Stimulated activated naive CD8-positive, alpha-beta T cell treated with anti-CD3 and anti-CD28 coated beads, Interleukin-15, Interleukin-2, amounts not matched to agents 100 U/mL and 50 U/mL, for 24 hours (primary cell): ENCODE measurements at places on chromosomes 2 and 18.

DNA sequence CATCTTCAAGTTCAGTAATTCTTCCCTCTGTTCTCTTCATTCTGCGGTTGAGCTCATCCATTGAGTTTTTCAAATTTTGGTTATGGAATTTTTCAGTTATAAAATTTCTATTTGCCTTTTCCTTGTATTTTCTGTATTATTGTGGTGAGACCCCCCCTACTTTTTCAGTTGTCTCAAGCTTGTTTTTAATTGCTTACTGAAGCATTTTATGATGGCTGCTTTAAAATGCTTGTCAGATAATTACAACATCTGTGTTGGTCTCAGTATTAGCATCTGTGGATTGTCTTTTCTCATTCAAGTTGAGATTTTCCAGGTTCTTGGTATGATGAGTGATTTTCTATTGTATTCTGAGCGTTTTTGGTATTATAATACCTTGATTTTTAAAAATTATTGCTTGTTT lies 121.2 kb upstream of the REV1 start:
- no peak for DNase-seq

DNA sequence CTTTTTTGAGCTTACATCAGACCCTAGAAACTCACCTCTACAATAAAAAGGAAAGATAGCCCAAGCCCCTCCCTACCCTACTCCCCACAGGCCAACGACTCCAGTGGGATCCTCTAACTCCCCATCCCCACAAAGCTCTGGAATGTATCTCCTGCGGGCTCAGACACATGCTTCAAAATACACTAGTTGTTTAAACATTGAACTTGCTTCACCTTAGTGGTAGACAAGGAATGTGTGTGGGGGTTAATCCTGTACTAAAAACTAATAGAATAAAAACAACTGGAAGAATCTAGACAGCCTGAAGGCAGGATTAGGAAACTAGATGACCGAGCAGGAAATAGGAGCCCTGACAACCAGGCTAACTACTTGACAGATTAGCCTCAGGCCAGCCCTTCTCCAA lies 211.5 kb downstream of the SUCLG1 start:
- DNase-seq = no peak

DNA sequence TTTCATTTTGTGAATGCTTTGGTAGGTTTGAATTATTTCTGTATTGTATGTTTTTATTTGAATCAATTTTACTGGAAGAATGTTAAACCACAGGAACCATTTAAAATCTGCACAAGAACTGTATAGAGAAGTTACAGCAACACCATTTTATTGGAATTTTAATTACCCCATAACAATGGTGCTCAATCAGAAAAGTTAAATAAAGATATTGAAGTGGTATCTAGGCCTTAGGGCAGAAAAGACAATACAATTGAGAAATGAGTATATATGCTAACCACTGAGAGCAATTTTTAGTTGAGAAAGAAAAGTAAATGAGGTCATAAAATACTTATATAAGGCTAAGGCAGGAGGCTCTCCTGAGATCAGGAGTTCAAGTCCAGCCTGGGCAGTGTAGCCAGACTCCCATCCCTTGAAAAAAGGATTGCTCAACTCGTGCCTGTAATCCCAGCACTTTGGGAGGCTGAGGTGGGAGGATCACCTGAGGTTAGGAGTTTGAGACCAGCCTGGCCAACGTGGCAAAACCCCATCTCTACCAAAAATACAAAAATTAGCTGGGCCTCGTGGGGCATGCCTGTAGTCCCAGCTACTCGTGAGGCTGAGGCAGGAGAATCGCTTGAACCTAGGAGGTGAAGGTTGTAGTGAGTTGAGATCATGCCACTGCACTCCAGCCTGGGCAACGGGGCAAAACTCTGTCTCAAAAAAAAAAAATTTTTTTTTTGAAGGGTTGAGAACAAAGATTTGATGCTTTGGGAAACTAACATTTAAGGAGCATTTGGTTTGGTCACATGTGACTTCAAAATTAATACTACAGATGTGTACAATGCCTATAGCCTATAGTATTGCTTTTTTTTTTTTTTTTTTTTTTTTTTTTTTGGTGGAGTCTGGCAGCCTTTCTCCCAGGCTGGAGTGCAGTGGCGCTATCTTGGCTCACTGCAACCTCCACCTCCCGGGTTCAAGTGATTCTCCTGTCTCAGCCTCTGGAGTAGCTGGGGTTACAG lies 212.9 kb upstream of the STON1 start:
- DNase-seq = no peak

DNA sequence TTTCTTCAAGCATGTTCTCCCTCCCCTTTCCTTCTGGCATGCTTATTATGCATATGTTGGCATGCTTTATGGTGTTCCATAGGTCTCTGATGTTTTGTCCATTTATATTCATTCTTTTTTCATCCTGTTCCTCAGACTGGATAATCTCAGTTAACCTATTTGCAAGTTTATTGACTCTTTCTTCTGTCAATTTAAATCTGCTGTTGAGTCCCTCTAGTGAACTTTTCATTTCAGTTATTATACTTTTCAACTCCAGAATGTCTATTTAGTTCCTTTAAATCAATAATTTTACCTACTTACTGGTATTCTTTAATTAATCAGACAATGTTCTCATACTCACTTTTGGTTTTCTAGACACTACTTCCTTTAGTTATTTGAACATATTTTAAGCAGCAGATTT lies 101.2 kb downstream of the GALNT14 start:
- no peak for DNase-seq

DNA sequence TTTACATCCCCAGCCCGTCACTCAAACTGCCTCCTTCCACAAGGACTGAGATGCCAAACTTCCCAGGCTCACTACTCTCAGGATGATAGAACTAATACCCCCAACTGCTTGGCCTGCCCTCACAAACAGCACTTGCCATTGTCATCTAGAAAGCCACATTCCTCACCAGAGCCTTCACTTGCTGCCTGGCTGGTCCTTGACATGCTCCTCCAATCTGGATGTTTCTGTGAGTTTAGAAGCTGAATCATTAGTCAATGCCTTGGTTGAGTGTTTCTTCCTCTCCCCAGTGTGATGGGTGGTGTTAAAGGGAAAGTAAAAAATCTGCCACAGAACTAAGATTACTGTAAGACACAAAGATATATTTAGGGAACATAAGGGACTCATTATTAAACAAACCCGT lies 52.5 kb downstream of the MARCHF4 start:
- no peak for DNase-seq

GRCh38 chr2:158518084-158518483 lies 61.3 kb downstream of the PKP4 start:
- DNase-seq = no peak

GRCh38 chr2:158740621-158741020 lies 54.5 kb upstream of the DAPL1 start:
- DNase-seq = no peak

DNA sequence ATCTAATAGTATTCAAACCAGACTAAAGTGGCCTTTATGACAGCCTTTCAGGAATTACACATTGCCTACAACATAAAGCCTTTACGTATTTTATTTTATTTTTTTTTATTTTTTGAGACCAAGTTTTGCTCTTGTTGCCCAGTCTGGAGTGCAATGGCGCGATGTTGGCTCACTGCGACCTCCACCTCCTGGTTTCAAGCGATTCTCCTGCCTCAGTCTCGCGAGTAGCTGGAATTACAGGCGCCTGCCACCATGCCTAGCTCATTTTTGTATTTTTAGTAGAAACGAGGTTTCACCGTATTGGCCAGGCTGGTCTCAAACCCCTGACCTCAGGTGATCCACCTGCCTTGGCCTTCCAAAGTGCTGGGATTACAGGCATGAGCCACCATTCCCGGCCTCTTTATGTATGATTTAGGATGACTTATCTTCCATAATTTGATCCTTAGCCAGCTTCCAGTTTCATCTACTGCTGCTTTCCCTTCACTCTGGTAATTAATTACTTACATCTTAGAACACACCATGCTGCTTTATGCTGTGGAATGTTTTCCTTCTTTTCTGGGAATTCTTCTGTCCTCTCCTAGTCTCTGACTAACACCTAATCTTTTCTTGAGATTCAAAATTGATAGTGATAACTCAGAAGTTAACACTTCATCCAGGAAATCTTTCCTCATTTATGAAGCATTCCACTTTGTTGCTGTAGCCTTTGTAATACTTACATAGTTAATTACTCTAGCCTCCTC lies 2.6 kb downstream of the USP14 start:
- no peak for DNase-seq

DNA sequence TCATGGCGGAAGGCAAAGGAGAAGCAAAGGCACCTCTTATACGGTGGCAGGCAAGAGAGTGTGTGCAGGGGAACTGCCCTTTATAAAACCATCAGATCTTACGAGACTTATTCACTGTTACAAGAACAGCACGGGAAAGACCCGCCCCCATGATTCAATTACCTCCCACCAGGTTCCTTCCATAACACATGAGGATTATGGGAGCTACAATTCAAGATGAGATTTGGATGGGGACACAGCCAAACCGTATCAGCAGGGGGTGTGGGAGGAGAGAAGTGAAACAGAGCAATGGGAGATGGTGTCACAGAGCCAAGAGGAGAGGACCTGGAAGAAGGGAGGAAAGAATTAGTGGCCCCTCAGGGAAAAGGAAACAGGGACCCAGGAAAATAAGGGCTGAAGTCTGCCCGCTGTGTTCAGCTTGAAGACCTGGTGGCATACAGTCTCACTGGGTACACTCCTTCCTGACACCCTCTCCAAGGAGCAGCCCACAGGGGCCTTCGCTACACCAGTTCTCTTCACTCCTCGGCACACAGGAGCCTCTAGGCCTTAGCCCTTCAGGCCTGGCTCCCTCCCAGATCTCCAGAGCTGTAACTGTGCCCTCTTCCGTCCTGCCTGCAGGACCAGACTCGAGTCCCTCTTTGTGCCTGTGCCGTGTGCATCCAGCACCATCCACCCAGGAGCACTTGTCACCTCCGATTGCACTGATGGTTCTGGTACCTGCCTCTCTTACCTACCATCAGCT lies 262.1 kb downstream of the EIPR1 start:
- DNase-seq = no peak

DNA sequence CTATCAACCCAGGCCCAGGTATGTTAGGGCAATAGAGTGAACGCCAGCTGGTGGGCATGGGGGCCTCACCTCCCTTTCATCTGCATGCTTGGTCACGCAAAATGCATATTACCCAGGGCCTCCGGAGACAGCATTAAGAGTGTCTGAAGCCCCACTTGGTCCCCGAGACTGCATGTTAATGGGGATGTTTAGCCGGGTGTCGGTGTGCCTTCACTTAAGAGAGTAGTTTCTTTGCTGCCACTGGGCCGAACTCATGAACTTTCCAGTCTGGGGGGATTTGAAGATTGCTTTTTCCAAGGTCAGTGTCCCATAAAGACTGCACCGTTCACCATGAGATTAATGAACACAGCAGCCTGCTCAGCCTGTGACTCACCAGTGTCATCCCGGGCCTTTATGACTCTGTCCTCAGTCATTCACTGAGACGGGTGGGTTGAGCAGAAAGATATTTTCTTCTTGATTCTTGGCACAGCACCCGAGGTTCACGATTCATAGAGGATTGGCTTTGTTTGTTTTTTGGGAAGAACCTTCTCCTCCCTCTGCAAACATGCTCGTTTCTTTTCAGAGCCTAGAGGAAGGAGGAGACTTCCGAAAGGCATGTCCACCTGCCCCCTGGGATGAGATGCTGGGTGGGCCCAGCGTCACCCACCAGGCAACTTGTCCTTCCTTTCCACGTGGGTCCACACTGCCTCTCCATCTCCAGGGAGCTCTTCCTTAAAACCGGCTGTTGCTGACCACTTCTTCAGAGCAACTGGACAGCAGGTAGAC lies 199.1 kb downstream of the GLI2 start:
- no peak for DNase-seq

GRCh38 chr2:160472839-160473251 lies 20.8 kb downstream of the RBMS1 start:
- no peak for DNase-seq

GRCh38 chr18:6145645-6146306 lies 250.5 kb upstream of the TMEM200C start:
- no peak for DNase-seq

- peak; percentile 22 for DNase-seq
Measured at GRCh38 chr2:135744760-135745314, 3.2 kb downstream of the UBXN4 start.

GRCh38 chr2:115529627-115530026 lies 1087.2 kb downstream of the DPP10 start:
- DNase-seq = no peak

- no peak for DNase-seq
Measured at GRCh38 chr2:96893289-96894150, 23.6 kb upstream of the SEMA4C start.

- no peak for DNase-seq
Measured at GRCh38 chr2:160928854-160929301, 231.3 kb upstream of the TANK start.

- DNase-seq = no peak
Measured at GRCh38 chr2:7649461-7650228, 732.4 kb downstream of the RNF144A start.

GRCh38 chr2:73341039-73341438 lies 44.6 kb upstream of the ALMS1 start:
- DNase-seq = no peak

- DNase-seq = no peak
Measured at GRCh38 chr2:39650468-39650867, 15.2 kb upstream of the TMEM178A start.

DNA sequence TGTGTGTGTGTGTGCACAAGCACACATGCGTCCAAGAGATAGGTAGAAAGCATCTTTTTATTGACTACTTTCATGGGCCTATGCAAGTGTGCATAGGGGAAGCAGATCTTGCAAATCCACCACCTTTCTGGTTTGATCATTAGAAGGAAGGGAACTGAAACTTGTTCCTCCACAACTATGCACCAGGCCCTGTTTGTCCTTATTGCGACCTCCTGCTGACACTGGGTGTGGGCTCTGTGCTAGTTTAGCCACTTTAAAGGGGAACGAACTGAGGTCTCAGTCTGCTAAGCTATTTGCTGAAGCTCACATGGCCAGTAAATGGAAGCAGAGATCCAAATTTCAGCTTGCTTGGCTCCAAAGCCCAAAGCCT lies 32.1 kb upstream of the INSIG2 start:
- DNase-seq = no peak

DNA sequence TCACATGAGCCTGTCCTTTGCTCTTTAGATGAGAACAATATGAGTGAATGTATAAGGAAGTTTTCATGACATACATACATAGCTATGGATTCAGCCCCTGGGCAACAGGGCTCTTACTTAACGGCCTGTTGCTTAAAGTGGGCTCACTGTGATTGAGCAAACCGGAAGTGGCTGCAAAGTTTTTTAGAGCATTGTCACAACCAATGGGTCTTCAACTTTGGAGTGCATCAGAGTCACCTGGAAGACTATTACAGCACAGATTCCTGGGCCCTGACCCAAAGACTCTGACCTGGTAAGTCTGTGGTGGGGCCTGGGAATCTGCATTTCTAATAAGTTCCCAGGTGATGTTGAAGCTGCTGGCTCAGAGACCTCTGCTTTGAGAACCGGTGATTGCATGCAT lies 106.3 kb upstream of the SEC11C start:
- DNase-seq = no peak

- DNase-seq = no peak
Measured at GRCh38 chr2:132782176-132782783, 112.3 kb upstream of the LYPD1 start.

GRCh38 chr18:40606996-40607395 lies 1348.0 kb upstream of the PIK3C3 start:
- DNase-seq = no peak
